T-helper 1 cell (primary cell): ENCODE measurements at places on chromosomes 11 and 22.
A peak's percentile ranks its signal among the peaks of the same experiment; 100 is the strongest.

- no peak for DNase-seq
Measured at GRCh38 chr11:85619499-85619898, 7.6 kb downstream of the DLG2 start.

DNA sequence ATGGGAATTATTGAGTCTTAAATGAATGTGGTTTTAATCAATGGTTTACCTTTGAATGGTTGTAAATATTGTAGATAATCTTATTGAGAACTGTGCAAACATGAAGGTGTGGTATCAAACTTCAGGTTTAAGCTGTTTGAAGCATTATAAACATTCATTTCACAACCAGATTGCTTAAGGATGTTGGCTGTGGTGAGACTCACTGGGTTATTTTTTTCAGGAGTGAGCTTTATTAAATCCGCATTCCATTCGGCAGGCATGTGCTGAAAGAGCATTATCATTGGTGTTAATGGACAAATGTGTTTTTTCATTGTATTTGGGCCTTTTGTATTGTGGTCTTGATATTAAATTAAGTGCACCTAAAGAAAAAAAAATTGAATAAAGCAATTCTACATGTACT, 9.7 kb downstream of the MMP3 start:
- DNase-seq, result no peak

DNA sequence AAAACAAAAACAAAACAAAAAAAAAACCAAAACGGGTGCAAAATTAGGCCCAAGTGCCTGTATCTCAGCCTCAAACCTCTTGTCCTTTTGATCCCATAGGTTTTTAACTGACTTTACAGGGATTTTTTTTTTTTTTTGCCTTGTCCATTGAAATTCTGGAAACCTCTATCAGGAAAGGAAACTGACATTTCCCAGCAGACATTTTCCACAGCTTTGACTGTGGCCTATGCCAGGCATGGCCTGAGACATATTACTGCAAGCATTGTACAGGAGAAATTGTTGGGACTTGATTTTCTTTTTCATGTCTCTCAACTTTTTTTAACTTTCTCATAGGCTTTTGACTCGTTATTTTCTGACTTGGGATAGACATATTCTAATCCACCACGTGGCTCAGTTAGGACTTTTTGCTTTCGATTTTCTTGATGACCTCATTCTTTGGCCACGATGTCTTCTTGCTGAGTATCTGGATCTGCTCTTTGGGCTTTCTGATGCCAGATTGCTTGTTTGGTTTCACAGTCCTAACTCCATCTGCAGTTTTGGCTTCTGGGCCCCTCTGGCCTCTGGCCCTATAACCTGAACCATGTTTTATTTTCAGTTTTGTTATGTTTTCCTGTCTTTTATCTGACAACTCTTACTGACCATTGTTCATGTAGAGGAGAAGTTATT, 336.1 kb upstream of the C11orf87 start:
- no peak for DNase-seq

DNA sequence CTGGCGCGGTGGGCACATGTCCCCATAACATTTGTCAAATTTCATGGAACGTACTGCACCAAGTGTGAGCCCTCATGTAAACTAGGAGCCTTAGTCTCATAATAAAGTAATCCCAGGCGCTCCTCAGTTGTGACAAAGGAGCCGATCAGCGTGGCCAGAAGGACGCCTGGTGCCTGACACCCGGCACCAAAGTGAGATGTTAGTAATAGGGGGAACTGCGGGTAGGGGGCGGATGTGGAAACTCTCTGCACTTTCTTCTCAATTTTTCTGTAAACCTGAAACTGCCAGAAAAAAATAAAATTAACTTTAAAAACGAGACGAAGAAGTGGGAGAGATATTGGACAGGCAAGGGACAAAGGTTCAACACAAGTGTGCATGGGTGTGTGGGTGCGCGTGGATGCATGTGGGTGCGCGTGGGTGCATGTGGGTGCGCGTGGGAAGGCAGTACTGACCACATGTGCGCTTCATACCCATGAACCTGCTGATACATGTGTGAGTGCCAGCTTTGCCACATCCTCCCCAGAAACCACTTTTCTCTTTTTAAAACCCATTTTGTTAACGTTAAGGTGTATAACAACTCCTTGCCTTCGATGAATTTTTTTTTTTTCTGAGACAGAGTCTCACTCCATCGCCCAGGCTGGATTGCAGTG, 55.4 kb upstream of the LINC01488 start:
- peak; percentile 4 for DNase-seq

- DNase-seq, result no peak
Measured at GRCh38 chr11:22869325-22869724, 9.1 kb upstream of the CCDC179 start.

DNA sequence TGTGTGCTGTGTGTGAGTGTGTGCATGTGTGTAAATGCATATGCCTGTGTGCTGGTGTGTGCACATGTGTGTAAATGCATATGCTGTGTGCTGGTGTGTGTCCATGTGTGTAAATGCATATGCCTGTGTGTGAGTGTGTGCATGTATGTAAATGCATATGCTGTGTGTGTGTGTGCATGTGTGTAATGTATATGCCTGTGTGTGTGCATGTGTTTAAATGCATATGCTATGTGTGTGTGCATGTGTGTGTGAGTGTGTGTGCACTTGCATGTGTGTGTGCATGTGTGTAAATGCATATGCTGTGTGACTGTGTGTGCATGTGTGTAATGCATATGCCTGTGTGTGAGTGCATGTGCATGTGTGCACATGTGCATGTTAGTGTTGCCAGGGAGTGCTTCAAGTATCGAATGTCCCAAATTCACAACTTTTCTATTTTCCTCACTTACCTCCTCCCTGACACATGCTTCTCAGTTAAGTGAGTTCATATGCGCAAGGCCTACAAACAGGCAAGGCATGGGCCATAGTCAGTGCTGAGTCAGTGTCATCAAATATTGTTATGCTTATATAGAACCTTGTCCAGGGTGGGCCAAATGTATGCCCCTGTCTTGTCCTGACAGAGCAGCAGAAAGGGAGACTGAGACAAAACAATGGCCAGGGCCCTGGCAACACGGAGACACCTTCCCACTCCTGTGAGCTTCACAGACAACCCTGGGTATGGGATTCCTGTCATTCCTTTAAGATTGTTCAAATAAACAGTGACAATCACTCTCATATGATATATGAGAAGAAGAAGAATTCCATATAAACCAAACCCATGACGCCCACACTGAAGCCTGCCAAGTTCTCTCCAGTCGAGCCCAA, 38.6 kb downstream of the GGTLC2 start:
- DNase-seq, result no peak

DNA sequence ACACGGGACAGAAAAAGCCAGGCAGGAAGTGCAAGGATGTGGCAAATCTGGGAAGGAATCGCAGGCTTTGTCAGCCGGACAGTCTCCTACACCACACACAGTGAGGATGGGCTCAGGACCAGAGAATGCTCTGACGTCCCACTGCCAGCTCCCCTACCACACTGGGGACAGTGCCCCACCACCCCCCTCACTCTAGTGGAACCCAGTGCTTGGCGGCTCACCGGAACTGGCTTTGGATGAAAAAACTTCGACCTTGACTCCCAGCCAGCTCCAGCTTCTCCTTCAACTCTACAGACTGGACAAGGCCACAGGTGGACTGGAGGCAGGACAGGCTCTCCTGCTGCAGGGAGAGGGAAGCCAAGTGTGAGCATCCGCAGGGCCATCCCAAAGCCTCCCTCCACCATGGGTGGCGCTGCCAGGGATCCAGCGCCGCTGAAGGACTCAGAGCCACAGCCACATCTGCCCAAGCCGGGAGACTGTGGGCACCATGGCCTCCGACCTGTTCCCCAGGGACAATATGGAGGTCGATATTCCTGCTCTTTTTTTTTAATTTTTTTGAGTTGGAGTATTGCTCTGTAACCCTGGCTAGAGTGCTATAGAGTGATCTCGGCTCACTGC, 24.0 kb downstream of the SERHL2 start:
- DNase-seq, result no peak

- DNase-seq, result no peak
Measured at GRCh38 chr11:83093634-83094033, 21.9 kb upstream of the RAB30 start.

DNA sequence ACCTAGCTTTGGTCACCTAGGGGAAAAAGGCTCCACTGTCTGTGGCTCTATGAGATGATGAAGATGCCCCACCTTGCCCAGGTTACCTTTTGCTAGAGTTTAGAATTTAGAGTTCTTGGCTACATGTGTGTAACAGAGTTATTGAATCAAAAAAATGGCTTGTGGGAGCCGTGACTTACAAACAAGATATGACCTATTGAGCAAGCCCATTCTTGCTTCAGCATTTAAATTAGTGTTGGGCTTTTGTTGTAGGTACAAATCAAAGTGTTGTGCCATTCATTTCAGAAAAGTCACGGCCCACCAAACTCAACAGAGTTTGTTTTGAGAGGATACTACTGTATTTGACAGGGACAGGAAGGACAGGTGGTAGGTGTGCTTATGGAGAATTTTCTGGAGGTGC, 768.8 kb downstream of the NTM start:
- DNase-seq, result no peak

GRCh38 chr11:9570313-9571025, 3.0 kb upstream of the WEE1 start:
- DNase-seq, result no peak

DNA sequence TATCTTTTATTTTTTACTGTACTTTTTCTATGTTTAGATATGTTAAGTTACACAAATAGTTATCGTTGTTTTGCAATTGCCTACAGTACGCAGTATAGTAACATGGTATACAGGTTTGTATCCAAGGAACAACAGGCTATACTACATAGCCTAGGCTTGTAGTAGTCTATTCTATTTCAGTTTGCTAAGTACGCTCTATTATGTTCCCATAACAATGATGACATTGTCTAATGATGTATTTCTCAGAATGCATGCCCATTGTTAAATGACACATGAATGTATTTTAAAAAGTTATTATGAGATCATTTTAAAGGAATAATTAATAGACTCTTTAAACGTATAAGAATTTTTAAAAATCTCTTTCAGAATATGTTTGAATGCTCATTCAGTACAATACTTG, 696.7 kb upstream of the CCDC90B start:
- no peak for DNase-seq

GRCh38 chr11:111585371-111585770, 16.9 kb upstream of the SIK2 start:
- DNase-seq, result no peak

DNA sequence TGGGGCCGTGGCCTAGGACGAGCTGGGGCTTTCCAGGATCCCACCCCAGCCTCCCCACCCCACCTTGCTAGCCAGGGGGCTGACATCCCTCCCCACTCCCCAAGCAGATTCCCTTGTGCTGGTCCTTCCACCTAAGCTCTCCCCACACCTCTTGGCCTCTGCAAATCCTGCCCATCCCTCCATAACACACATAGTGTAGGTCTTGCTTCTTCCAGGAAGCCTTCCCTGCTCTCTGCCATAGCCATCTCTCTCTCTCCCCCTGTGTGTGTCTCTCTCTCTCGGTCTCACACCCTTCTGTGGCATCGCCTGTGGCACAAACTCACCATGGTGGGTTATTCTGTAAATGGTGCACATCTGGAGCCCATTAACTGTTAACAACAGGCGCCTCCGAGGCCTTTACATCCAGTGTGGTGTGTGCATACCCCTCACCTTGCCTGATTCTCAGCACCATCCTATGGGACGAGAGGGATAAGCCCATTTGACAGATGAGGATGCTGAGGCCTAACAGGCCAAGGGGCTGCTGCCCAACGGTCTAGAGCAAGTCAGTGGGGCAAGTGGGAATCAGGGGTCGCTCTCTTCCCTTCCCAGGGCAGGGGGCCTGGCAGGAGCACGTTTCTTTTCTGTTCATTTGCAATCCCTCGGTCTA, 22.2 kb upstream of the PICK1 start:
- no peak for DNase-seq

DNA sequence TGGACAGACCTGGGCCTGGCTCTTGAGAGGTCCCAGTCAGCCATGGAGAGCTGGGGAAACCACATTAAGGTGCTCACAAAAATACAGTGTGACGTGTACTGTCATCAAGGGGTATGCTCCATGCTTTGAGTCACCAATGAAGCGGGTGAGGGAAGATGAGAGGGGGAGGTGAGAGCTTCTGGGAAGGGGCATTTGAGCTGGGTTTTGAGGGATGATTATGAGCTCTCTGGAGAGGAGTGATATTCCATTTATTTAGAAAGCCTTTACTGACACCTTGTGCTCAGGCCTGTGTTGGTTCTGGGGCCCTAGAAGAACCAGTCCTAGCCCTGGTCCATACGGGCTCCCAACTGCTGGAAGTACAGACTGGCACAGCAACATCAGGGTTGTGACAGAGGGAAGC, 10.4 kb upstream of the ARHGEF17 start:
- DNase-seq, result no peak

DNA sequence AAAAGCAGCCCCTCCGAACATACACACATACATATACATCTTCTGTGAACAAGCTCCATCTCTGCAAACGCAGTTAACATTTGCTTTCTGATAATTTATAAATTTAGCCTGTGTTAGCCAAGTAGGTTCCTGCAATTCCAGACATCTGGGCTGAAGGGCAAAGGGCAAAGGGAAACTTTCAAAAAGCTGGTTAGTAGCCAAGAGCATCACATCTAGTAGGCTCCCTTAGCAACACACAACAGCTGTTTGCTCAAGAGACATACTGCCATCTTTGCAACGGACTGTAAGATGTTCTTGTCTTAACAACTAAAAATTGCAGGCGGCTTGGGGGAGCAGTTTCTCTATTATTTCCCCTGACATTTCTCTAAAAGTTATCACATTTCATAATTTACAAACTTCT, 134.9 kb downstream of the RBFOX2 start:
- DNase-seq, result no peak

GRCh38 chr11:75160220-75160757, 9.4 kb downstream of the SLCO2B1 start:
- no peak for DNase-seq
